ENCODE measurements at places on chromosomes 11 and 22.
A peak's percentile ranks its signal among the peaks of the same experiment; 100 is the strongest.

DNA sequence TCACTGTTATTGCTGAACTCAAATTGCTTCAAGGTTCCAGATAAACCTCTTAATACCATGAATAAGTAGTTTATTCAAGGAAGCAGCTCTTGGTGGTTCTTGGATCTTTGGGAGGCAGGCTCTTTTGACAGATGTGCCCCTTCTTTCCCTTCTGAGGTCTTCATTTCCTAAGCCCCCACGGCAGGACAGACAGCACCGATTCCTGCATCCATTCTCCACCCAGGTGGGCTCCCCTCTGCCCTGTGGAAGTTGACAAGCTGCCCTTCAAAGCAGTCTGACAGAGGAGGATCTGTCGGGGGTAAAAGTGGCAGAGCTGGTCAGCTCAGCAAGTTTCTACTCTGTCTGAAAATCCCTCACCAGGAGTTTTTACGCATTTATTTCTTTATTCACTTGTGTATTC, 605.3 kb upstream of the B3GAT1 start:
- DNase-seq: no peak

GRCh38 chr11:43498561-43498960, 139.8 kb downstream of the TTC17 start:
- DNase-seq: no peak

- DNase-seq: no peak
Measured at GRCh38 chr11:27971171-27971570, 136.8 kb downstream of the KIF18A start.

DNA sequence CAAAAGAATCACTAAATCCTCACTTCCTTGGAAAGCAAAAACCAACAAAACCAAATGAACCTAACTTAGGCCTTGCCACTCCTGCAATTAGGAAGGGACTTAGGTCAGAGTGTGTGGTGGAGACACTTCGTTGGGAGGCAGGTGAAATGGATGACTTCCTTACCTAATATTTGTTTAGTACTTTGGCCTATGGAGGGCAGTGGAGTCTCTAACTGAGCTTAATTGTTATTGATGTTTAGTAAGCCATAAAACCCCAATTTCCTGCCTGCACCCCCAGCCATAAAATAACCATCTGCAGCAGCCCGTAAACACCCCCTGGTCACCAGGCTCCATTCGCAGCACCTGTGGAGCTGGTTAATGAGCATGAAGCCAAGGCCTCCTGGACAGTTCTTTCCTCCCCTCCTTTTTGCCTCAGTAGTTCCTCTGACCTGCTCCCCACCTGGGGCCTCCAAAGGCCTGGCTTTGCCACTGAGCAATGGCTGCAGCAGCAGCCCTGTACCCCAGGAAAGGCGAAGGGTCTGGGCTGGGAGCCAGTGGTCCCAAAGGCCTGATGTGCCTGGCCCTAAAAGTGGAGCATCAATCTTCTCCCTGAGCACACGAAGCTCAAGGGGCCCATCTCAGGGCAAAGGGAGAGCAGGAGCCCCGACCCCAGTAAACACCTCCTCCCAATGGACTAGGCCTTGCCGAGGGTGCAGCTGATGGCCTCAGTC, 15.6 kb upstream of the SYT13 start:
- DNase-seq: no peak

DNA sequence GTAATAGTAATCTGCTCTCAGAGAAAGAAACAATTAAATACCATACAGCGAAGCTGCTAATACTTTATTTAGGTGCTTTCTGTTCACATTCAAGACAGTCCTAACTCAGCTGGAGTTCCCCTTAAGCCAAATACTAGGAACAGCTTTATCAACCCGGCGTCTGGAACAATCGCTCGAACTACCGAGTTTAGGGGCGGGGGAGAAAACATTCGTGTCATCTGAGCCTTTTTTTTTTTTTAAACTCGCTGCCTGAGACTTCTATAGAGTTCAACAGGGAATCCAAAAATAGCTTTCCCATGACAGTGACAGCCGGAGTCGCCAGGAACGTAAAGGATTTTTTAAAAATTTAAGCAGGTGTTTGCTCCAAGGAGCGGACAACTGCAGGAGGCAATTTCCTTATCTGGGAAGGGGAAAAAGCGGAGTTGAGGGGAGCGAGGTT, 852 bp downstream of the TRAF6 start:
- peak; percentile 14 for DNase-seq

DNA sequence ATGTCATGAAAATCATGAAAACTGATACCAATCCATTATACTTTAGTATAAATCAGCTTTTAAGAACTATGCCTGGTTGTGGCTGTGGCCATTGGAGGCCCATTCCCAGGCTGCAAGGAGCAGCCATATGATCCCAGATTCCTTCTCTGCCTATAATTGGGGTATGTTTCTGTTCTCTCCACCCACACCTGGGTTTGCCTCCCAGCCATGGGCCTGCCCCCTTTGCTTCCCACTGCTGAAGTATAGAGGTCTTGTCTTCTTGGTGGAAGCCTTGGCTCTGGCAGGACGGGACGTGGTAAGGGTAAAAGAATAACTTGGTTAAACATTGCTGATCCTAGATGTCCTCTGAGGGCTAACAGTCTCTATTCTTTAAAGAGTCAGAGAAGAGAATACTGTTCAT, 2.4 kb downstream of the MICAL2 start:
- no peak for DNase-seq

- DNase-seq: no peak
Measured at GRCh38 chr11:65541093-65541982, 16.5 kb downstream of the SCYL1 start.

- DNase-seq: no peak
Measured at GRCh38 chr11:106399624-106400023, 322.2 kb downstream of the AASDHPPT start.

DNA sequence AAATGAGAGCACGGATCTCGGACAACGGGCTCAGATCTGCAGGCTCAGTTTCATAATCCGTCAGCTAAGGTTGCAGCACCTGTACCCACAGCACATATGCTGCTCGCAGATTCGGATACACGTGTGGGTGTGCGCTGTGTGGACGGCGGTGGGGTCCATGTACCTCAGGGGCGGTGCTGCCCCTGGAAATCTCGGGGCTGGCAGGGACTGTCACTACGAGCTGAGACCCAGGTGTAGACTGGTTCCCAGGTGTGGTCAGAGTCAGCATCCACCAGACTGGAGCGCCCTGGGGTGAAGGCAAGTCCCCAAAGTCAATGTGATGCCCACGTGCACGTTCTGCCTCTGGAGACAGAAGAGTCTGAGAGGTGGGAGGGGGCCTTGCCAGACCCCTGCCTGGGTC, 989.3 kb downstream of the BRD1 start:
- DNase-seq: peak; percentile 56

- DNase-seq: peak; percentile 77
Measured at GRCh38 chr22:36194971-36195370, 6.6 kb downstream of the APOL4 start.

DNA sequence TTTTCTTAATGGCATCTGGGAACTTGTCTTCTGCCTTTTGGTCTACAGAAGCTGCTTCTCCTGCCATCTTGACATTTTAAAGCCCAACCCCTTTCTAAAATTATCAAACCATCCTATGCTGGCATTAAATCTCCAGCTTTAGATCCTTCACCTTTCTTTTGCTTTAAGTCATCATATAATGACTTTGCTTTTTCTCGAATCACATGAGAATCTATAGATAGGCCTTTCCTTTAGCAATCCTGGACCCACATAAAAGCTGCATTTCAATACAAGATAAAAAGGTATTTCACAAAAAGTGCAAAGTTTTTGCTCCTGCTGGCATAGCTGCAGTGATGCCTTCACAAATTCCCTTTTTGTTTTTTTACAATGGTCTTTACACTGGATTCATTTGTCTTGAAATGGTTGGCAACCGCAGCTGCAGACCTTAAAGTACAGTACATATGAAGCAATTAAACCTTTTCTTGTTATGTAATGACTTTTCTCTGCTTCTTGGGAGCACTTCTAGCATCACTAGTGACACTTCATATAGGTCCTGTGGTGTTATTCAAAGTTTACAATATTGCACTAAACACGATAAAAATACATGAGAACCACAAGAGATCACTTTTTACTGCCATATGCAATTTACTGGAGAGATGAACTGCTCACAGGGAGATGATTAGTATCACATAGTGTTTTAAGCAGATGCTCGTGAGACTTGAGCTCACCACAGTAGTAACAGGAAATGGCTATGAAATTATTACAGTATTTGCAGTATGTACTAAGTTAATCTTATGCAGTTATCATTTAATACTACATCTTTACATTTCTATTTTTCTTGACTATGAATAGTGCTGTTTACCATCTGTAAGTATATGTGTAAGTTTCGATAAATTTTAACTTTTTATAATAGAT, 41.6 kb downstream of the ACER3 start:
- DNase-seq: no peak

DNA sequence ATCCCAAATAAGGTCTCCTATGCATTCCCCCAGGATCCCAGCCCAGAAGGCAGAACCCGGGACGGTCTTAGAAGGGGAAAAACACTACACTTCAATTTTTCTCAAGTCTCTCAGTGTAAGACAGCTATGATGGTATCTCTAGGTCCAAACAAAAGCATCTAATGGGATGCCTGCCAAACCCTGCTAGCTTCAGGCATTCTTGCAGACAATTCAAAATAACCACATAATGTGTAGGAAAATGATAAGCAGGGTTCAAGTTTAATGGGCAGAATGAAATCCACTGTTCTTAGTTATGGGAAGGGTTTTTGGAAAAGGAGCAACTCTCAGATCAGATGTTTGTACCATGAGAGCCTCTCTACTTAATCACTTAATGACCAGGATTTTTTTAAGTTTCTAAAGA, 119.8 kb upstream of the ANO1 start:
- DNase-seq: no peak

- no peak for DNase-seq
Measured at GRCh38 chr11:82959987-82960778, 58.6 kb downstream of the DDIAS start.

GRCh38 chr11:7534042-7534378, 20.2 kb downstream of the PPFIBP2 start:
- no peak for DNase-seq

GRCh38 chr11:2368178-2368850, 8.8 kb upstream of the CD81 start:
- DNase-seq: no peak

- no peak for DNase-seq
Measured at GRCh38 chr11:65108469-65109123, 3.1 kb upstream of the TM7SF2 start.

DNA sequence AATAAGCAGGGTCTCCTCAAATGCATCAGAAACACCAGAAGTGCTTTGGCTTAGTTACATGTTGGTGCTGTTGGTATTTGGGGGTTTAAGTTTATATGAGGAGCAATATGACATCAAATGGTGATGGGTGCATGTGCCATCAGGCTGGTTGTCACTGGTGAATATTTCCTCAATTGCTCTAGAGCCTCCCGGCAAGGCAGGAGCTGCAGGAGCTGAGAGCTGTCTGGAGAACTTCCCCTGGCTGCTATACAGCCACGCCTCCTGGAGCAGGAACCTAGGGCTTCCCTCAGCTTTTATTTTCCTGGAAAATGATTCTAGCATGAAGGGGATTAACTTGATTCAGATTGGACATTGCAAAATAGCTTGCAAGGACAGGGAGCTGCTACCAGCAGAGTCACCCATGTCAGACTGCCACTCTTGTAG, 15.8 kb downstream of the IGLL5 start:
- DNase-seq: peak; percentile 19

DNA sequence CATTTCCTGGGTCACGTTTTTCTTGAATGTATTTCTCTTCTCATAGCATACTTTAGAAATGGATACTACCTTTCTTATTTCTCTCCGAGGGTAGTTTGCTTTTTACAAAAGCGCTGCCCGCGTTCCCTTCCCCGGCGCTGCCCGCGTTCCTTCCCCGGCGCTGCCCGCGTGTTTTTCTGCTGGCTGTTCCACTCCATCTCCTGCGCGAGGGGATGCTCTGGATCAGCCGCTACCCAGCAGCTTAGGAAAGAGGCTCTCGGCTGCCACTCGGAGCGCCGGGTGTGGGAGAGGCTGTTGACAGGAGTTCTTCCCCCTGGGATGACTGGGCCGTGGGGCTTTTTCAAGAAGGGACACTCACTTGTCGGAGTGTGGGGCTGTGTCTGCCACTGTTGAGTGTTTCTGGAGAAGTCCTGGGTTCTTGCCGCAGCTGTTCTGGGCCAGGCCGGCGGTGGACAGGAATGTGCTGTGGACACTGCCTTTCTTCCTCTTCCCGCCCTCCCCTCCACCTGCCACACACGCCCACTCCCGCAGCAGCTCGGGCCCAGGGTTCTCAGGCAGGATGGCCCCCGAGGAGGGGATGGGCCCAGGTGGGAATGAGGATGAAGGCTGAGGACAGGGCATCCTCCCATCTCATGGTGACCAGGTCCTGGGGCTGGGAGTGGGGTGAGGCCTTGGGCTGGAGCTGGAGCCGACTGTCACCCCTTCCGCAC, 30.6 kb downstream of the GLB1L2 start:
- no peak for DNase-seq

DNA sequence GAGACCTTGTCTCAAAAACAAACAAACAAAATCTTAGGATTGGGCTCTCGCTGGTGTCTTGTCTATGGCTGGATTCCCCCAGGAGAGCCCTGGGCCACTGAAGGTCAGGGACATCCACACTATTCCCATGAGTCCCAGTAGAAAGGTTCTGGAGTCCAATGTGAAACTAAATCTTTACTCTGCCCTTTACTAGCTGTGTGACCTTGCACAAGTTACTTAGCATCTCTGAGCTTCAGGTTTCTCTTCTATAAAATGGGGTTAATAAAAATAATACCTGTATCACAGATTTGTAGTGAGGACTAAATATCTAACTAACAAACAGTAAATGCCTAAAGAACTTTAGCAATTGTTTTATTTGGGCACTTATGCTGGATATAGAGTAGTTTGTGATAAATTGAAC, 9.0 kb downstream of the SLC43A1 start:
- DNase-seq: no peak

DNA sequence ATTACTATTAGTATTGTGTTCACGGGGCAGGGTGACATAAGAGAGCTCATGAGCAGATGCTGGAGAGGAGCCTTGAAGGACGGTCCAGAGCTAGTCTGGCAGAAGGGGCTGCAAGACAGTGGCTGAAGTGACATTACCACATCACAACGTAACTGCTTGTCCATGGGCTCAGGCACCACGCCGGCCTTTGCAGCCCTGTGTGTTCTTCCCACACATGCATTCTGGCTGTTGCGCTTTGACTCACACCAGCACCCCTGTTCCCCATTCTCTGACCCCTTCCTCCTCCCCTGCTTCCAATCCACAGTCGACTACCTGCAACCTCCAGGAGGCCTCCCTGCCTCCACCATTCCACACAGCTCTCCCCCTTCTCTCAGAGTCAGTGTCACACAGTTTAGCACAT, 103.3 kb downstream of the ME3 start:
- DNase-seq: no peak

- no peak for DNase-seq
Measured at GRCh38 chr11:112310419-112310818, 49.8 kb upstream of the PLET1 start.

DNA sequence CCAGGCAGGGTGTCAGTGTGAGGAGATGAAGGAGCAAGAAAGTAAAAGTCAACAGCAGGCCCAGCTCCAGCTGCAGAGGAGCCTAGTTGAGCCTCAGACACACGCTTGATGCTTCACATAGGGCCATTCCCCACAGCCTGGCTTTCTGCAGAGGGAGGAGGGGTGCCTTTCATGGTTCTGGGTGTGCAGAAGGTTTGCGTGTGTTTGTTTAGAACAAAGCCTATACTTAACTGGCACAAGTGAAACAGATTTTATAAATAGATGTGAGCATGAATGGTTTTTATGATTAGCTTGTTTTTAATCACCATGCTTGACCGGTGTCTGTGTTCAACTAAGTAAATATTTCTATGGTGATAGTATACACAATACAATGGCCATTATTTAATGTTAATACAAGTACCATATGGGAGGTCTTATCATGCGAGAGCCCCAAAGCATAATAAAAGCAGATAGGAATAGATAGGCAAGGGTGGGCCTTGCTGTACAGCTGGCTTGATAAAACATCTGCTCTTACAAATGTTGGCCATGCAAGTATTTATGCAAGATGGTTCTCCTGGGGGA, 290.2 kb downstream of the ETS1 start:
- DNase-seq: no peak
